Activated CD4-positive, alpha-beta T cell treated with anti-CD3 and anti-CD28 coated beads, Interleukin-2, Interleukin-4, amounts not matched to agents 100 ng/mL and 50 ng/mL, durations not matched to agents 16 hours and 8 hours (primary cell): ENCODE measurements at places on chromosomes 6 and 20.
A peak's percentile ranks its signal among the peaks of the same experiment; 100 is the strongest.

- no peak for DNase-seq
These were observed 244.2 kb downstream of the RFPL4B start for GRCh38 chr6:112591329-112591728.

- no peak for DNase-seq
These were observed 7.5 kb upstream of the APCDD1L start for GRCh38 chr20:58522666-58523065.

GRCh38 chr6:30167101-30167500 lies 3.8 kb downstream of the TRIM15 start:
- peak; percentile 32 for DNase-seq

GRCh38 chr6:78749326-78749725 lies 118.0 kb upstream of the IRAK1BP1 start:
- DNase-seq: no peak

DNA sequence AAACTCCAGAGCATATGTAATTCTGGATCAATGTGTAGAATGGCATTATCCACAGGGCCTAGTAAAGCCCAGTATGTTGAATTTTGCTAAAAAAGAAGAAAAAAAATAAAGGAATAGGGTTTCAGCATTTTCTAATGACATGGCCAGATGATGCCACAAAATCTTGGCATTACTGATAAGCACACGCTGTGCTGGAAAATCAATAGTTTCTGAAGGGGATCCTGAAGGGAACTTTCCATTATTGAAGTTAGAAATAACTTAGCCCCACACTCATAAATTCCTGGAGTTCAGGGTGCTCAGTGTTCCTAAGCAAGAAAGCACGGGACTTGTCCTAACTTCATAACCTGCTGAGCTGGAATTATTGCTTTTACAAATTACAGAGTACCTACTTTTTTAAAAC lies 10.8 kb downstream of the TENT5A start:
- no peak for DNase-seq

- DNase-seq: peak; percentile 49
These were observed at the start of gene RRAGD for GRCh38 chr6:89412071-89413005. Gene RRAGD, minus strand, starts transcription at chr6:89412273. Its CDS starts 280 bp downstream, at chr6:89411993.

DNA sequence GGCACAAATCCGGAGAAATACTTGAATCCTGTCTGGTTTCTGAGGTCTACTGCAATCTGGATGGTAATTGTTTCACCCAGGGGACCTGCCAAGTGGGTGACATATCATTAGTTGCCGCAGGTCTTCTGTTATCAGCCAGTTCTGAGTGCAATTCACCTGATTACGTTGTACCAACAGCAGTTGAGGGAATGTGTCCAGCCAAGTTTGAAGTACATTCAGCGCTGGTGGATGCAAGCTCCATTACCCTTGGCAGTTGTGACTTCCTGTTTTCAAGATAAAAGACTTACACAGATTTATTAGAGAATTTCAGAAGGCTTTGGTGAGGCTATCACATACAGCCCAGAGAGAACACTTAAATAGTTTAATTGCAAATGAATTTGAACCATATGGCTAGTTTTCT lies 42.8 kb downstream of the FNDC1 start:
- DNase-seq: no peak

DNA sequence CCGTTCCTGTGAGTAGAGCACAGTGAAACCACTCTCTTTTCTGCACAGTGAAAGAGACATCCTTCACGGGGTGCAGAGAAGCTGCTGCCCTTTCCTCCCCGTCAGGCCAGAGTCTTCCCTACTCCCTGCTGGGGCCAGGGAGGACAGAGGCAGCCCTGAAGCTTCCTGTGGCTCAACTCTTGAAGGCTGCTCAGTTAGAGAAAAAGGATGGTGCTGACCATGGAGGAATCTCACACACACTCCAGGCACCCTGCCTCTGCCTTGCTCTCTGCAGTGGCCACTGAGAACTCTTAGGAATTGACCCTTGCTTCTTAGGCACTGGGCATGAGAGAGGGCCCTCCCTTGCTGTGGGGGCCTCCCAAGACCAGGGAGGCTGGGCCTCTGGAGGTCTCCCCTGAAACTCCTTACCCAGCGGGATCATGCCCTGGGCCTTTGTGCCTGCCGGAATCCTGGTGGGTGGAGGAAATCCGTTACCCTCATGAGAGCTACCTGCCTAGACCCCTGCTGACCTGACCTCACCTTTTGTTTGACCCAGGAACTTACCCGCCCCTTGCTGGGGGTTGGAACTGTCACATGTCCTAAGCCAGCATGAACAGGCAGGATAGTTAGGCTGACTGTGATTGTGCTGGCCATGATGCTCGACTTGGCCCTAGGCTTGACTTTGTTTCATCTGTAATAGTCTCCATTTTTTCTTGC lies 65.0 kb upstream of the CD93 start:
- no peak for DNase-seq

DNA sequence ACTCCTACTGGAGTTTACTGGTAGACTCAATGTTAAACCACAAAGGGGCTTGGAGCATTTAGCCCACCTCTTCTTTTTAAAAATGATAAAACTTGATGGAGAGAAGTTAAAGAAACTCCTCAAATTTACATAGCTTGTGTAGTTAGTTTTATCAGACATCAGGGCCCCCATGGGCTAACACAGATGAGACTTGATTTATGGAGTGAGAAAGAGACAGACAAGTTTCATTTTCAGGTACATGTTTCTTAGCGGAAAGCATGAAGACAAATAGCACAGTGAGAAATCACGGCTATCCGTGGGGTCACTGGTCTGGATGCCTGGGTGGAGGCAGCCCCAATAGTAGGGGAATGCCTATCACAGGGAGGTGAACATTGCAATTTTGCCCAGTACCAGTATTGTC lies 173.6 kb downstream of the TFAP2B start:
- no peak for DNase-seq

DNA sequence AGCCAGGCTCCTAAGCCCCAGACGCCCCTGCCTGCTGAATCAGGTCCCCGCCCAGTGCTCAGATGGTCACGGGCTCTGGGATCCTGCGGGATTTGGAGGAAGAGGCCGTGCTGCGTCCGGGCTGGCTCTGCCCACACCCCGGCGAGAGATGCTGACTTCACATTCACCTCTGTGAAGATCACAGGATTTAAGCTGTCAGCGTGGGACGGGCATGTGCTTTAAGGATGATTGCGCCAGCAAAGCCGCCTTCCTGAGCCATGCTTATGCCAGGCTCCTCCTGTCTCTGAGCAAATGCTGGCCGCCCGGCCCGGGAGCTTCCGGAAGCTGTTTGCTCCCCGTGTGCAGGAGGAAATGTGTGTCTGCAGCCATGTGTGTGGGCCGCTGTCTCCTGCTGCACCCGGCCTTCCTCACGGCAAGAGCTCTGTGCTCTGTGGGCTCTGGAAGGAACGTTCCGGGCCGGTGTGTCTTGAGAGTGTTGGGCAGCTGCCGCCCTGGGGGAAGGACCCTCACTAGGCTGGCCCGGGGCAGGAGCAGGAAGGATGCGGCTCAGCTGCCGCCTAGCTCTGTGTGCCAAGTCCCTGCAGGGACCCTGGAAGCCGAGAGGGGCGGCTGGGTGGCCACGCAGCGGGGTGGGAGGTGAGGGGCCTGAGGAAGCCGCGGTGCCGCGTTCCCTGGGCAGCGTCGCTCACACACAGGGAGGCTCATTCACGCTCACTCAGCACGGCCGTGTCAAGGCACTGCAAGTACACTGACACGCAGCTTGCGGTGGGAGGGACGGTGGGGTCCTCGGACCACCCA lies 19.0 kb upstream of the BHLHE23 start:
- DNase-seq: no peak

- no peak for DNase-seq
These were observed 35.4 kb downstream of the KIF3B start for GRCh38 chr20:32312718-32313424.

GRCh38 chr20:34199183-34199582 lies 42.0 kb upstream of the ASIP start:
- DNase-seq: no peak

- no peak for DNase-seq
These were observed 45.7 kb downstream of the SOBP start for GRCh38 chr6:107535626-107536025.

DNA sequence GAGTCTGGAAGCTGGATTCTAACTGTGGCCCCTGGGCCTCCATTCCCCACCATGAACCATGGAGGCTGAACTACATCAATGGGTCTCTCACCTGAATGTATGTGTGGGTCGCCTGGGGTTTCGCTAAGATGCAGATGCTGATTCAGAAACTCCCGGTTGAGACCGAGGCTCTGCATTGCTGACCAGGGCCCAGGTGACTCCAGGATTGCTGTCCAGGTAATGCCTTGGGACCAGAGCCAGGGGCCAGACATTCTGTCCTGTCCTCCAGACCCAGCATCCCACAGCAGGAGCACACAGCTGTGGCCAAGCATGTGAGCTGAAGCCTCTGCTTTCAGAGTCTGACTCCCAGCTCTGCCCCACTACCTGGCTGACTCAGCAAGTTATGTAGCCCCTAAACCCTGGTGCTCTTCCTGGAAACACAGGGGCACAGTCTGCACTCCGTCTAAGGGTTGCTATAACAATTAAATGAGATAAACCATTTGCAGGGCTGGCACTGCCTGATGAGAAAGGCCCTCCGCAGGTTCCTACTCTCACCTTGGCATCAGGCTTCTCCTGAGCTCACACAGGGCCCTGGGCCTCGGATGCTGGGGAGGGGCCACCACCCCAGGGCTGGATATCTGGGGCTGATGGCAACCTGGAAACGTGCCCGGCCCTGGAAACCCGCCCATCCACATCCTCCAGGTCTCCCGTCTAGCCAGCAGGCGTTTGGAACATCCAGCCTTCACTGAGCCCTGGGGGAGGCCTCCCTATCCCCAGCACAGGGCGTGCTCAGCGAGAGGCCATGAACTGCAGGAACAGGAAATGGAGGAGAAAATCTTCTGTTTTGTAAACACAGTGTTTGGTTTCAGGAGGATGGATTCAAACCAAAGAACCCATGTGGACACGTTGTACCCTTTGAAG lies 175.7 kb downstream of the DLL1 start:
- DNase-seq: no peak

DNA sequence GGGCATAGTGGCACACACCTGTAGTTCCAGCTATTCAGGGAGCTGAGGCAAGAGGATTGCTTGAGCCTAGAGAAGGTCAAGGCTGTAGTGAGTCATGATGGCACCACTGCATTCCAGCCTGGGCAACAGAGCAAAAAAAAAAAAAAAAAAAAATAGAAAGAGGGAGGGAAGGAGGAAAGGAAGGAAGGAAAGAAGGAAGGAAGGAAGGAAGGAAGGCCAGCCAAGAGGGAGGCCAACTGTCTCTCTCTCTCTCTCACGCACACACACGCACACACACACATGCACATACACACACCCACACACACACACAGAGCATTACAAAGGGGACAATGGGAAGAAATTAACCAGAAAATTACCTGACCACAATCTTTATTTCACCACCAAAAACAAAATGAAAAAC lies 50.6 kb upstream of the COL9A1 start:
- no peak for DNase-seq

GRCh38 chr6:87281426-87281825 lies 41.0 kb upstream of the SMIM8 start:
- DNase-seq: no peak

- DNase-seq: no peak
These were observed 45.6 kb upstream of the ARFGEF2 start for GRCh38 chr20:48875914-48876240.

DNA sequence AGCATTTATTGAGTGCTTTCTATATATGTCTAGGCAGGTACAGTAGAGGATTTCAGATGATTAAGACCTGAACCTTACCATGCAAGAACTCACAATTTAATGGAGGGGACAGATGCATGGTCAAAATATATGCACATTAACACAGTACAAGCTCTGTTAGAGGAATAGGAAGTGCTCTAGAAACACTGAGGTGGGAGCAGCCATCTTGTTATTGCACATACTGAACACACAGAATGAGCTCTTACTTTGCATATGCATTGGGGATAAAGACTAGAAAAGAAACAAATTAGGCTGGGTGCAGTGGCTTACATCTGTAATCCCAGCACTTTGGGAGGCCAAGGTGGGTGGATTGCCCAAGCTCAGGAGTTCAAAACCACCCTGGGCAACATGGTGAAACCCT lies 438.3 kb downstream of the UTRN start:
- DNase-seq: no peak

DNA sequence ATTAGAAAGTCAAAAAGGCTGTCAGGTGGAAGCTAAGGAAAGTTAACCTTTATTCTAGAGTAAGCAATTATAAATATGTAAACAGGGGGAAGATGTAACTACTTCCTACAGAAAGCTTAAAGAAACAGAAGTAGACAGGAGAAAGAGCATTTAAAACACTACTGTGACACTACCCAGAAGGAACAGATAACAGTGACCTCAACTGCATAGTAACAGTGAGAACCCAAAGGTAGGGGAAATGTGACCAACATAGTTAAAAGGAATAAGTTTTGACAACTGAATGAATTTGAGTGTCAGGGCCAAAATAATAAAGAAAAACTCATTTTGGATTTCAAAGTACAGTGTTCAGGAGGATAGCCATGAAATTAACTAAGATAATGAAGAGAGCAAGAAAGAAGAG lies 43.5 kb downstream of the IBTK start:
- DNase-seq: no peak

DNA sequence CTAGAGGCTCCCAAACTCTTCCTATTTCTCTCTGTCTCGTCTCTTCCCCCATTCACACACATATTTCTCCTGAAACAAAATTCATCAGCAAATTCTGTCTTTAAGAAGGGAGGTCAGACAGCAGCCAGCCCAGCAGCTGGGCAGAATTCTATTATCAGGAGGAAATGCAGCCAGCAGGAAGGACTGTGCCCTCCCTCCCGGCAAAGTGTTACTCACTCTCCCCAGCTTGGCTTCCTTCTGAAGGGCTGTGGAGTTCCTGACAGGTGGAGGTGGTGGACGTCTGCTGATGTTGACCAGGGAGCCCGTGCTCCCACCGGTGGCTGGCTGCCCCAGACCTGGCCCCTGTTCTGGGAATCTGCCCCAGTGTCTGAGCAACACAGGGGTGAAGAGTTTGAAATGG lies 37.3 kb downstream of the KCNB1 start:
- DNase-seq: no peak

DNA sequence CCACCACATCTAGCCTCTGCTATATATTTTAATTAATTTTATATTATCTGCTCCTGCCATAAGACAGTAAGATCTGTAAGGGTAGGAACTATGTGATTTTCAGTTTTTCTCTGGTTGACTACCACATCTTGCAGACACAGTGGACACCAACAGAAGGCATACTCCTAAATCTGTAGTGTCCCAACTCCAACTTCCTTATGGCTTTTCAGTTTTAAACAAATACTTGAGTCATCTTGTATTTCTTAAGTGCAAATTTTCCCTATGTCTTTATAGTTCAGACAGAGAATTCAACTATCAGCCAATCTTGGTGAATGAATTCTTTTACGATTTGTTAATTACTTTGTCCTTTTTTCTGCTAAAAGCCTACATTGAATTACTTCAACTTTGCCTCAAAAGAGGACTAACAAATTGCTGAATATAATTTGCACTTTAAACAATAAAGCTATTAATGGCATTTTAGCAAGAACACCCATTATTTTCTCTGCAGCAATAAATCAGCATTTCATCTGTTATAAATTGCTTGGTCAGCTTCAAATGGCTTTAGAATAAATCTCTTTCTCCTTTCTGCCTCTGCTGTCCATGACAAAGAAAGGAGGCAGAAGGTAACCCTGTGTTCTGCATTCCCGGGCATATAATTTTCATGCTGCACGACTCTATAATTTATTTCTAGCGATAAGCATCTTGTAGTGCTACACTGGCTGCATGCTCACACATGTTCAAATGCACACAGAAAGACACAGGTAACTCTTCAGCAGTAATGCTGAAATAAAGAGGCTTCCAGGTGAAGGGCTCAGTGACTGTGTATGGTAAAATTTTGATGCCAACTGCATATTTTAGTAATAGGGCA lies 144.8 kb downstream of the BACH2 start:
- no peak for DNase-seq
